Coronary artery (tissue), 2 donors: ENCODE measurements at places on chromosomes 12 and 14.

DNA sequence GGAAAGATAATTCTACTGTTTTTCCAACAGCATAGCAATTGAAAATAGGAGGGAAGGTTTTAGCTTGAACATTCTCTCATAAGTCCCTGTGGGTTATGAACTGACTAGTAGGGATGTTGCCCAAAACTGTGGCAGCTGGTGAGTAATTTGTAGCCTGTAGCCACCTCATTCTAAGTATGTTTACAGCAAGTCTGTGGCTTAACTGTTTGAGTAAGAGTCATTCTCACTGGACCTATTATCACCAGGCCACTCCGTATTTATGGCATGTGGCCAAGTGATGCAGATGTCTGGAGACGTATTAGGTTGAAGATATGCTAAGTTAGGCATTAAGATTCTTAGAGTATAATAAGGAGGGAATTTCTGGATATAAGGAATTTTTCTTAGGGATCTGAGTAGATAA, 458.3 kb downstream of the ETNK1 start:
- DNase-seq, result no peak

- peak; percentile 95 for DNase-seq
Observed at GRCh38 chr12:109461846-109462756, 15.0 kb downstream of the KCTD10 start.

- DNase-seq, result no peak
Observed at GRCh38 chr14:100815478-100816285, 10.2 kb upstream of the MEG3 start.

- no peak for DNase-seq
Observed at GRCh38 chr12:25082628-25083027, 112.3 kb downstream of the DNAI7 start.

DNA sequence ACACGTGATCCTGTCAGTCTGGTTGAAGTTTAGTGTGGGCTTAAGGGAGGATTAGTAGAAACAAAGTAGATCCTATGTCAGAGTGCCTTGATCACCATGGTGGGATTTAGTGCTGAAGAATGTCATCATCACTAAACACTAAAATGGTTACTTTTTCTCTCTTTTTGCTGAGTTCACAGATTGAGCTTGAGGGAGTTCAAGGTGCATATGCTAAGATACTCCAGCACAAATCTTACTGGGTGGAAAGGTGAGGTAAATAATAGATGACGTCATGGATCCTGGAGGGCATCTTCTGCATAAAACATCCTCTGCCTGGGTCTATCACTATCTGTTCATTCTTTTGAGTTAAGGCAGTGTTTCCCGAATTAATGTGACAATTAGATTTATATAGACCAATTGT, 4.9 kb downstream of the GALNT8 start:
- no peak for DNase-seq

DNA sequence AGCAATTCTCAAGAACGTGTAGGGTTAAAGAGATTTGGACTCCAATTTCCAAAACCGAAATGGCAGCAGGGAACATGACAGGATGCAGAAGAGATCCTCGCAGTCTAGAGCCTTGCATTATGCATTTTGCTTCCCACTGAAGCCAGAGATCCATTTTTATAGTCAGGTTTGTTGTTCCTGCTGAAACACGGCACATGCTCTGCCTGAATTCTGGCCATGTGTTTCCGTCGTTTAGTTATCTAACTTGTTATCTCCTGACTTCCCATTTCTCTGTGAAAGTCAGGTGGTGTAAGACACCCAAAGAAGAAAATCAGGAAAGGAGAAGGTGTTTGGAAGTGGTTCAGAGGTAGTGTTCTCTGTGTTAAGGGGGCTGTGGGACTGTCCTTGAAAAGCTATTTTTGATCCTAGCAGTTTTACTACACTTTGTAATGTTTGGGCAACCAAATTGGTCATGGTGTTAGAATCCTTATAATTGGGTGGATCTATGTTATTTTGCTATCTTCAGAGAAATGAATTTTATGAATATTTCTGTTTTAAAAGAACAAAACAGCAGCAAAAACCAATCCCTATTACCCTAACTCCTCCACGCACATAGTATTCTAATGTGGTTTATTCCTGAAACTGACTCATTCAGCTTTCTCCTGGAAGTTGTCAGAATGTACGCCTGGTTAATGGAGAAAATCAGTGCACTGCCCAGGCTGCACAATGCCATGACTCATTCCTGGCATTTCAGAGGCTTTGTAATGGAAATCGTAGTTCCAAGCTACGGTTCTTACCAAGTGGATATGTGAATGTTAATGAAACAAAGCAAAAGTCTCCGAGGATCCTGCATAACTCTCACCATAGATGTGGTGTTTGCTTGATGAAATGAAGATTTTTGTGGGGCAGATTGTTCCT, 110.1 kb downstream of the SAMD4A start:
- DNase-seq, result no peak

DNA sequence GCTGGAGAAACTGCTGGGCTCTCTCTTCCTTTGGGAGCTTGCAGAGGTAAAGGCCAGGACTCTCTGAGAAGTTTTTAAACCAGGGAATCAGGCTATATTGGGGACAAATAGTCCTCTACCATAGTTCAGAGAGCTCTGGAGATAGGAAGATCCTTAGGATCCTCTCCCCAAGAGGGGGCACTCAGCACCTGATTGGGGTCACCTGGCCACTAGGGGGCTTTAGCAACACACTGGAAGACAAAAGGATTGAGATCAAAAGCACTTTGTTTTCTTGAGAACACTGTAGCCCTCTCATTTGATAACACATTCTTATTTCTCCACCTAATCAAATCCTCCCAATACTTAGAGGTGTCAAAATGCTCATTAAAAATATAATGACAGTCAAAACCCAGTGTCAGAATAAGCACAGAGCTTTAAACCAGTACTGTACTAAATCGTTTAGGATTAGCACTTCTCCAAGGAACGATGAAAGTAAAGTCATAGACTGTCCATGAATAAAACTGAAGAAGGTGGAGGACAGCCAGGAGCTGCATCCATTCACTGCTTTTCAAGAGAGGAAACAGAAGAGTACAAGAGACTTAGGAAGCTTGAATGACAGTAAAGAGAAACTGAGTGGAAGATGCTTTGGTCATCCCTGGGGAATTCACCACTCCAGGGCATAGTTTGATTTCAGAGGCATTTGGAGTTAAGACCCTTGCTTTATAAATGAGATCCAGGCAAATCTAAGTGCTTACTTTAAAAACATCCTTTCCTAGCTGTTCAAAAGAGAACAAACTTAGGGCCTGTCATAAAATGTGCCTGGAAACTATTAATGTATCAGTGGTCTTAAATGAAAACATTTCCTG, 26.5 kb downstream of the BMP4 start:
- no peak for DNase-seq

- DNase-seq, result no peak
Observed at GRCh38 chr14:72560331-72560730, 333.6 kb downstream of the DPF3 start.

GRCh38 chr14:35147711-35148110, 25.4 kb downstream of the PRORP start:
- DNase-seq, result no peak

GRCh38 chr12:51887476-51888315, at the start of gene ANKRD33:
Gene ANKRD33 (plus strand): TSS chr12:51888103. CDS start chr12:51888187, 84 bp downstream.
- DNase-seq, result peak; percentile 74

DNA sequence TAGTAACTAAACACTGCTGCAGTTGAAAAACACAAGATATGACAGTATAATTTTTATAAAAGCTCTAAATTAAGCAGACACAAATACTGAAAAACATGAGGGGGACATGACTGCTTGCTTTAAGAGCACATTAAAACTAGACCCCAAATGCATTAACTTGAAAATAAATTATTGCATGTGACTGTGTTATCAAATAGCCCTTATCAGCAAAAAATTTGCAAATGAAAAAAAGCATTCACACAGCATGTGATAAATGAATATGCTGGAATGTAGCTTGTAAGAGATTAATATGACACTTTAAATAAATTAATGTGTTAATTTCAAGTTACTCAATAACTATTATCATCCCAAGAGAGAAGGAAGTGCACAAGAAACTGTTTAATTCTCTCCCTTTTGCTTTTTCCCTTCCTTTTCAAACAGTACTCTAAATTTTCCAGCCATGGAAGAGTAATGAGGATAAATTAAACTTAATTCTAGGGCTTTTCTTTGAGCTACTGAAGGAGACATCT, 1422.1 kb upstream of the FLRT2 start:
- DNase-seq, result no peak

- no peak for DNase-seq
Observed at GRCh38 chr14:89616852-89617341, 199.9 kb upstream of the FOXN3 start.

DNA sequence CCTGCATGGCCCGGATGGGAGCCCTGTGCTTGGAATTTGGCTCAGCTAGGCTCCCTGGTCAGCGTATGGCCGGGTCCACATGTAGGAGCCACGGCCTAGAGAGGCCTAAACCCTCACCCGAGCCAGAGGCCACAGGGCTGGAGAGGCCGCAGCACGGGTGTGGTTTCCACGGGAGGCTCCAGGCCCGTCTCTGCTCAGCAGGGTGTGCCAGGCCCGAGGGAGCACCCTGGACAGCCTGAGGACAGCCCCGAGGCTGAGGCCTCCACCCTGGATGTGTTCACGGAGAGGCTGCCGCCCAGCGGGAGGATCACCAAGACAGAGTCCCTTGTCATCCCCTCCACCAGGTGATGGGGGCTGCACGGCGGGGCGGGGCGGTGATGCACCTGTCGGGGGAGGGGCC, 17.6 kb upstream of the TEX22 start:
- DNase-seq, result no peak

DNA sequence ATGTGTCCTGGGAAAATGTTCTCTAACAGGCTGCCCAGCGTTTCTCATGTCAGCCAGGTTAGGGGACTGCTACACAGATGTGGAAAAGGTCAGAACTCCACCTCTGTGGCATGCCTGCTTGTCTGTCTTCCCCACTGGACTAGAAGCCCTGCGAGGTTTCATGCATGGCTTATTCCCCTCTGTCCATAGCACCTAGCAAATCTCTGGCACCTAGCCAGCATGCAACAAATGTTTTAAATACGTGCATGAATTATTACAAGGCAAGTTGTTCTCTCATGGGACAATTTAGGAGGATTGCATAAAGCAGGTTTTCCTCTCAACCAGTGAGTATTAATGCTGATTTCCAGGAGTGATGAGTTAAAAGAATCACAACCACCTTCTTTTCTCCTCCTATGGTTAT, 21.4 kb upstream of the KCNK13 start:
- no peak for DNase-seq

DNA sequence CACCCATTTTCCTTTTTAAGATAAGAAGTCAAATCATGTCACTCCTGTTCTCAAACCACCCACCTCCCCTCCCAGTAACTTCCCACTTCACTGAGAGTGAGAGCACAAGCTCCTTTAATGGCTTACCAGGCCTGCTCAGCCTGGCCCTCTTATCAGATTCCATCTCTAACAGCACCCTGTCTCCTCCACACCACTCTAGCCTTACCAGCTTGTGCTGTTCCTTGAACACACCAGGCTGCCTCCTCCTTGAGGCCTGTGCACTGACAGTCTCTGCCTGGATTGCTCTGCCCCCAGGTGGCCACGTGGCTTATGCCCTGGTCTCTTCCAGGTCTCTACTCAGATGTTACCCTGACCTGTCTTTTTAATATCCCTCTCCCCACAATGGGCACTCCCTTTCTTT, 40.1 kb upstream of the EVL start:
- no peak for DNase-seq

GRCh38 chr12:88998421-88998820, 353.9 kb downstream of the DUSP6 start:
- DNase-seq, result no peak

GRCh38 chr12:50302686-50303085, 19.4 kb upstream of the LIMA1 start:
- DNase-seq, result no peak
